ENCODE measurements at places on chromosomes 16 and 17.

DNA sequence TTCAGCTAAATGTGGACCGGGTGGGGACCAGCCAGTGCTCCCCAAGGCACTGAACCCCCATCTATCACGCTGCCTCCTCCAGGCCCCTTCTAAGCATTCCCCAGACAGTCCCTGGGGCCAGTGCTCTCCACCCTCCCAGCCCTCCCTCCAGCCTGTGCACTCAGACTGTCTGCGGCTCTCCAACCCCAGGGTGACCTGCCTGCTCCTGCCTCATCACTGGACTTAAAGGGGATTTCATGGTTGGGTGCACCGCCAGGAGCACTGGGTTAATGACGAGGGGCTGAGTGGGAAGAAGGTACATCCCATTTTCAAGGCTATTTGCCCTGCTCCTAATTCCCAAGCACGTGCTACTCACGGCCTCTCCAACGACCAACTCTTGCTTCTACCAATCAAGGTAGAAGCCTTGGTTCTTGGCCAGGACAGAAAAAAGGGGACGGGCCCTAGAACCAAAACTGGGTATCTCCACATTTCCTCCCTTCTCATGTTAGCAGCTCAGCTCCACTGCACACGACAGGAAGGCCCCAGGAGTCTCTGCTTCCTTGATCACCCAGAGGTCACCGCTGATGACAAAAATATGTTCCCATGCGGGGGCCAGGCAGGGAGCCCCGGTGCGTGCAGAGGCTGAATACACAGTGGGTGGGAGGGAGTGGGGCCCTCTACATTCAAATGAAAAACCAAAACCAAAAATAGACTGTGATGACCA, 3.5 kb upstream of the ABR start:
- no peak for DNase-seq

DNA sequence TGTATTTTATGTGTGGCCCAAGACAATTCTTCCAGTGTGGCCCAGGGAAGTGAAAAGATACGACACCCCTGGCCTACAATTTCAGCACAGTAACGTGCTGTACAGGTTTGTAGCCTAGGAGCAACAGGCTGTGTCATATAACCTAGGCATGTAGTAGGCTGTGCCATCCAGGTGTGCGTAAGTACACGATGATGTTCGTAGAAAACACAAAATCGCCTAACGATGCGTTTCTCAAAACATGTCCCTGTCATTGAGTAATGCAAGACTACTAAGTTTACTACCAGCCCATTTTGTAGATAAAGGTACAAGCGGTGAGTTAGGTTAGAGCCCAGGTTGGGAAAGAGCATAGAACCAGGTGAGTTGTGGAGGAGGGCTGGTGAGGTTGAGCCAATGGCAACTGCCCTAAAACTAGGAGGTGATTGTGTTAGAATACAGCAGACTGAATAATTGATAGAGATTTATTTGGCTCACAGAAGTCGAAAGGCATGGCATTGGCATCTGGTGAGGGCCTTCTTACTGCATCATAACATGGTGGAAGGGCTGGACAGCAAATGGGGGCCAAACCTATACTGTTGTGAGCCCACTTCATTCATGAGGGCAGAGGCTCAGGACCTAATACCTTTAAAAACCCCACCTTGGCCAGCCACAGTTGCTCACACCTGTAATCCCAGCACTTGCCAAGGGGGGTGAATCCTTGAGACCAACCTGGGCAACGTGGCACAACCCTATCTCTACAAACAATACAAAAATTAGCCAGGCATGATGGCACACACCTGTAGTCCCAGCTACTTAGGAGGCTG, 4.2 kb downstream of the EIF1 start:
- no peak for DNase-seq

DNA sequence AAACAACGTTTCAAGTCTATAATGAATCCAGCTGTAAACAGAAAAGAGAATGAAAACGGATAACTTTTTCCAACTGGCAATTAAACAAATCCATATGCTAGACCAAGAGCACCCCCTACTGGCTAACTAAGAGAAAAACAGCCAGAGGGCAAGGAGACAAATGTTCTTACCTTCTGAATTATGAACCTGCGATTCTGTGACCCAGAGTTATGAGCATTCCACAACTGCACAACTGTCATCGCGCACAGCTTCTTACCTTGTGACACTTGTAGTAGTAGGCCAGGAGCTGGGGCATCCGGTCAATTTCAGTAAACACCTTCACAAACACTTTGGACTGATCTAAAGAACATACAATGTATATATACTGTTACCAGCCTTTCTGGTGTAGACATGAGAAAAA, 18.6 kb downstream of the COG7 start:
- DNase-seq = peak; percentile 65

DNA sequence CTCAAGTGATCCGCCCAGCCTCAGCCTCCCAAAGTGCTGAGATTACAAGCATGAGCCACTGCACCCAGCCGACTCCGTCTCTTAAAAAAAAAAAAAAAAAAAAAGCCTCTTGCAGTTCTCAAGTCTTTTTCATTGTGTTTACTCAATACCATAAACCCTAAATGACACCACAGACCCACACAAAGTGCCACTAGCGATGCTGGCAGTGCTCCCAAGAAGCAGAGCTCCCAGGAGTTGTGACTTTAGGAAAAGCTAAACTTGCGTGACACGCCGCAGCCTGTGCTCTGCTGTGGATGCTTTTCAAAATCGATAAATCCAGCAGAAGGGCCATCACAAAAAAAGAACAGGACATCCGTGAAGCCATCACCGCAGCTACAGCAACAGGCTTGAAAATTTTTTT, 114.7 kb downstream of the ANKRD11 start:
- no peak for DNase-seq

- DNase-seq = no peak
Observed at GRCh38 chr17:63442549-63443035, 3.5 kb downstream of the CYB561 start.

DNA sequence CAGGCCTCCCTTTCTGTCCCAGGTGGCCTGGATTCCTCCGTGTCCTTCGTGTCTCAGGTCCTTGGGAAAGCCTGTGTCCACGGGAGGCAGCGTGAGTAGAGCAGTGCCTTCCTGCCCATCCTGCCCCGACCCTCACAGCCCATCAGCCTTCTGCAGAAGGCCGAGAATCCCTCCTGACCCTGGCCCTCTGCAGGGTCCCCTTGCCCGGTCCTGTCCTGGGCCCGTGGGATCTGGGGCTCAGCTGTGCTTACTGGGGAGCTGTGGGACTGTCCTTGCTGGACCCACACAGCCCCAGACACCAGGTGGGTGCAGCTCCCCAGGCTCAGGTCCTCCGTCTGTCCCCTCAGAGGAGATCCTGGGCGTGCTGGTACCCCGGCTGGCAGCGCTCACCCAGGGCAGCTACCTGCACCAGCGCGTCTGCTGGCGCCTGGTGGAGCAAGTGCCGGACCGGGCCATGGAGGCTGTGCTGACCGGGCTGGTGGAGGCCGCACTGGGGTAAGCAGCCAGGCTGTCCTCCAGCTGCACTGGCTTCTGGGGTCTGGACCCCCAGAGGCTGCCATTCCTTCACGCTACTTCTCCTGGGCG, 3.9 kb downstream of the TELO2 start:
- no peak for DNase-seq

DNA sequence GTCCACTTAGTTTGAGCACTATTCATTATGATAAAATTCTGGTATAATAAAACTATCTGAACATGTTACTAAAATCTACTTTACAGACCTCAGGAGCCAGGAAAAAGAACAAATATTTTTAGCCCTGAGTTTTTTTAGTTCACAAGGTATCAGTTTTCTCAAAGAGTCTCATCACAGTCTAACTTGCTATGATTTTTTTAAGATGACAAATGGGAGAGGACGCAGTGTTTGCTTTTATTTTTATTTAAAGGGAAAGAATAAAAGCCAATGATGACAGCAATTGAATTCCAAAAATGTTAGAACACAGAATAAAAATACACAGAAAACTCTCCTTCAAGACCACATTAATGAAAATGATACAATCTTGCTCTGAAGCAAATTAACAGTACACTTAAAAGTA, 7.4 kb downstream of the MED13 start:
- no peak for DNase-seq

- no peak for DNase-seq
Observed at GRCh38 chr16:81008505-81008789, 1.4 kb downstream of the CENPN start.

All from HCEC 1CT (cell line).